ENCODE measurements at places on chromosomes 13 and 19.

- DNase-seq: no peak
These were observed 12.8 kb downstream of the POLR2E start for GRCh38 chr19:1082165-1082927.

GRCh38 chr13:67736646-67737420 is 506.7 kb upstream of the PCDH9 start:
- peak; percentile 72 for DNase-seq

DNA sequence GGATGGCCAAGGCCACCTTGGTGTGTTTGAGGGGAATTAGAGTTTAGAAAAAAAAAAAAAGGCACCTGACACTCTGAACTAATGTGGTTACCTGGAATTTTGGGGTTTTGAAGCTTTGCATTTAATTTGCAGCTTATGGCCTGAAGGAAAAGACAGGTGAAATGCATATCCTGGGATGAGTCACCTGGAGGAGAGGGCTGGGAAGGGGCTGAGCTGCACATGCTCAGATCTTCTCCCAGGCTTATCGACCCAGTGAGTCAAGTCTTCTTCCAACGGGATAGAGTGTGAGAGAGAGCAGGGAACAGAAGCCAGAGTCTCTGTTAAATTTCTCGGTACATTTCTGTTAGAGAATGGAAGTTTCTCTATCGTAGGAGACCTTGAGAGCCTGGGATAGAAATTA is 29.7 kb upstream of the ALOX5AP start:
- no peak for DNase-seq

GRCh38 chr13:50227361-50227760 is 212.1 kb downstream of the KCNRG start:
- DNase-seq: no peak

DNA sequence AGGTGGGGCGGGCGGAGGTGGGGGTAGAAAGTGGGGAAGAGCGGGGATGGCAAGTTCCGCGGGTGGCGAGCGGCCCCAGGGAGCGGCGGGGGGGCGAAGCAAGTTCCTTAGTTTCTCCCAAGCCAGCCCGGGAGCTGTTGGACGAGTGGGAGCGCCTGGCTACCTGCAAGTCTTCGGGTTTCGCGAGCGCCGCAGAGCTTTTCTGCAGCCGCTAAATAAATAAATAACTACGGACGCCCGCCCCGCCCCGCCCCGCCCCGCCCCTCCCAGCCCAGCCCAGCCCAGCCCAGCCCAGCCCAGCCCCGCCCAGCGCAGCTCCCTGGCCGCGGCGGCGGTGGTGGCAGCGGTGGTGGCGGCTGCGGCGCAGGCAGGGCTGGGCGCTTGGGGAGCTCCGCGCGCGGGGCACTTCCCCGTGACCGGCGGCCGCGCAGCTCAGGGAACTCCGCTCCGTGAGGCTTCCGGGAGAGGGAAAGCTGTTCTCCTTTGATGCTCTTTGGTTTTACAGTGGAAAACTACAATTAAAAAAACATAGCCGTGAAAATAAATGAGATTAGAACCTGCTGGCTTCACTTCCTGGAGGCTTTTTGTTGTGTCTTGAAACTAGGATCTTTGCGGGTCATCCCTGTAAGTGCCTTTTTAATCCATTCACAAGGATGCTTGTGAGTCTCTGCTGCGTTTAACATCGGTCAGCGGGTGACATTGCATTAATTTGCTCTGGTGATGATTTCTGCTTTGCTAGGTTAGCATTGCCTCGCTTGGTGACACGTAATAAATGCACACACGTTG is at the start of gene UBE2L5:
Gene UBE2L5 (plus strand): TSS at position 440 of the 786 bp plus-strand sequence. CDS start 5,498 bp downstream, outside the sequence.
- peak; percentile 80 for DNase-seq

DNA sequence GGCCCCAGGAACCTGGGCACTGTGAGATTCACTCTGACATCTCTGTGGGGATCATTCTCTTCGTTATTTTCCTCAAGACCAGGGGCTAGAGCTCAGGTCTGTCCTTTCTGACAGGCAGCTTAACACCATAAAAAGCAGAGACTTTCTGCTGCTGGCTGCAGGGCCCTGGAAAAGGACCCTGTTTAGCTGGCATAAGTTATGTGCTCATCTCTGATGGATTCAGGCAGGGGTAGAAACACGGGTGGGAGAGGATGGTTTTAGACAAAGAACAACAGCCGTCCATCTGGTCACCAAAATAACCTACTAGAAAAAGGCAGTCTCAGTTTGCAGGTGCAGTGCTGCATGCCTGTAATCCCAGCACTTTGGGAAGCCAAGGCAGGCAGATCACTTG is 2.3 kb upstream of the GPI start:
- no peak for DNase-seq

DNA sequence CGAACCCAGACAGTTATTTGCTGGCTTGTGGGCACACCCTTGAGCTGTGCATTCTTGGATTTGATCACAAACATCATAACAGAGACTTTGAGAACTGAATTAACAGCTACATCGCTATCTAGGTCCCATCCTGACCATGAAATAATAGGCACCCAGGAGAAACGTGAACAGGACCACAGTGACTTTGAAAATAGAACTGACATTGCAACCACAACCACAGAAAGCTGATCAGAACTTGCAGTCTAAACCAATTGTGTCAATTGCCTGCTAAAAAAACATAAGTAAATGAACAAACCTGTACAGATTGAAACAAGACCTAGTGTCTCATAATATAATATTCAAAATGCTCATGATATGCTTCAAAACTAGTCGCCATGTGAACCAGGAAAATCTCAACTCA is 18.3 kb upstream of the KATNAL1 start:
- DNase-seq: no peak

GRCh38 chr19:19321141-19321577 is 530 bp downstream of the MAU2 start:
- DNase-seq: no peak

- no peak for DNase-seq
These were observed 29.4 kb upstream of the GTF3A start for GRCh38 chr13:27395007-27395510.

DNA sequence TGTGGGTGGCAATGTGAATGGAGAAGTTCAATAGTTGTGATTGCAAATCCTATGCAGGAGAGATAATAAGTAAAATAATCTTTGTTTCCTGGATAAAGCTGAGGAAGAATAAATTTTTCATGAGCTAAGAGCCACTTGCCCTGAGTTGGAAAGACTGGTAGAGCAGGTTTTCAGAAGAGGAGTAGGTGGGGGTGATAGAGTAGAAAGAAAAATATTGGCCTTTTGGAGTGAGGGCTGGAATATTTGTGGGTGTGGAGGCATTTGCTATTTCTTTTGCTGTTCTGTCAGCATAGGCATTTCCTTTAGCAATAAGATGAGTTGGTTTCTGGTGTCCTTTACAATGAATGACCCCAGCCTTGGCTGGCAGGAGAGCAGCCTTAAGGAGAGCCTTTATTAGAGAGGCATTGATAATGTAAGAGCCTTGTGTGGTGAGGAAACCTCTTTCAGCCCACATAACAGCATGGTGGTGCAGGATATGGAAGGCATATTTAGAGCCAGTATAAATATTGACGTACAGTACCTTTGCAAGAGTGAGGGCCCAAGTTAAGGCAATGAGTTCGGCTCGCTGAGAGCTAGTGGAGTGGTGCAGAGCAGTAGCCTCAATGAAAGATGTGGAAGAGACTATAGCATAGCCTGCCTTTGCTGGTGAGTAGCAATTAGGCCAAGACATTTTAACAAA is 11.6 kb upstream of the ZNF431 start:
- no peak for DNase-seq

- DNase-seq: peak; percentile 6
These were observed 117.9 kb downstream of the EFNB2 start for GRCh38 chr13:106417467-106418110.

DNA sequence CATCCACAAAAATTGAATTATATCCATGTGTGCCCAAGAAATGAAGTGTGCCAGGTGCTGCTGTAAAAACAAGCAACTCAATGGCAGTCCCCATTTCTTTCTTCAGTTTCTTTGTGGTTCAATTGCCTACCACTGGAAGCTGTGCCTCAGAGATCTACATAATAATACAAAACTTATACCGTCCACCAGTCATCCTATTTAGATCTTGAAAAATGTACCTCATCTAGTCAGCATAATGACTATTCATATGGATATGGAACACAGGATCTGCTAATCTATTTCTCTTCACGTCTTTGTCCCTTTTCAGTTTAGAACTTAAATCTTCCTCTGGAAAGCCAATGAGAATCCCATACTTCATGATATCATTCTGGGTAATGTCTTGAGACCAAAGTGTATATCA is 648.5 kb downstream of the PCDH9 start:
- DNase-seq: no peak

GRCh38 chr19:32287811-32288227 is 57.6 kb upstream of the ZNF507 start:
- DNase-seq: peak; percentile 76

DNA sequence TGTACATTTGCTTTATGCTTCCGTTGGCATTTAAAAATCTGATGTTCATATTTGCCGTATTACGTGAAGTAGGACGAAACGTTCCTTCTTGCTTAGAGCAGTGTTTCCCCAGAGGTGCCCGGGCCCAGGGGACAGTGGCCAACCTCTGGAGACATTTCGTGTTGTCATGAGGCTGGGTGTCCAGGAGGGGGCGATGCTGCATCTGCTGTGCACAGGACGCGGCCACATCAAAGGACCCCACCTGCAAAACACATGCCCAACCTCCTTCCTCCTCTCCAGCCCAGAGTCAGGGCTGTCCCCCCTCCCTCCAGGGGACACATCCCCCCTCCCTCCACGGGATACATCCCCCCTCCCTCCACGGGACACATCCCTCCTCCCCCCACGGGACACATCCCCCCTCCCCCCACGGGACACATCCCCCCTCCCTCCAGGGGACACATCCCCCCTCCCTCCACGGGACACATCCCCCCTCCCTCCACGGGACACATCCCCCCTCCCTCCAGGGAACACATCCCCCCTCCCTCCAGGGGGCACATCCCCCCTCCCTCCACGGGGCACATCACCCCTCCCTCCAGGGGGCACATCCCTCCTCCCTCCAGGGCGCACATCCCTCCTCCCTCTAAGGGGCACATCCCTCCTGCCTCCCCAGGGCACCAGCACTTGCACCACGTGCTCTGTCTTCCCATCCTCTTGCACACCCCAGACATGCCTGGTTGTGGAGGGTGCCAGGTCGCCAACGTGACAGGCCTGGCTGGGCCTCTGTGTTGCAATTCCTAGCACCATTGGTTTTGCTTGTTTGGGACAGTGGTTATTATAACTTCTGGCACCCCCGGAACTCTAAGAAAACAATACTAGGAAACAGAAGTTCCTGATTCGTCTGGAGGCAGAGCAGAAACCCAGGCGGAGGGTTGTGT is 46.7 kb downstream of the GAS6 start:
- peak; percentile 70 for DNase-seq

DNA sequence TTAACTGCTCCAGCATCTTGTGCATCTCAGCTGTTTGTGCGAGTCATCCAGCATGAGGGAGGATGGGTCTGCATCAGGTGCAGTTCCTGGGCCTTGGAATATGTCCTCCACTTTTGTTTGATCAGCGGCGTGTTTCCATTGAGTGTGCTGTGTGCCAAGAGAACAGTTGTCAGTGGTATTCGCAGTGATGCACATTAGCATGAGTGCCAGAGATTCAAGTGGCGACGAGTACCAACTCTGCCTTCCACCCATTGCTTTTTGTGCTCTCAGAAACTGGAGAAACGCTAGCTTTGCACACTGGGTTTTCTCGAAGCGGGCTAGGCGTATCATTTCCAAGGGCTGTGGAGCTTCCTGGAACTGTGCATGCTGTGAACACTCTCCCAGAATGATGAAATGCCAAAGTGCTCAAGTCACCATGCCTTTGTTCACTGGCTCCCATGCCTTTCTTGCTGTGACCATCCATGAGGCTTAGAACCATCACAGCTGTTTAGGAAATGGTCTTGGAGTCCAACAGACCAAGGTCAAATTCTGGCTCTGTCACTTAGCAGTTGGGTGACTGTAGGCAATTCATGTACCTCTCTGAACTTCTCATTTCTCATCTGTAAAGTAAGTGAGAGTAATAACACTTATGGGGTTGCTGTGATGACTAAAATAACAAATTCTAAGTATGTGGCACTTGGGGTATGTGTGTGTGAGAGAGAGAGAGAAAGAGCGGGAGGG is 18.4 kb downstream of the LRCH1 start:
- peak; percentile 49 for DNase-seq

- DNase-seq: peak; percentile 35
These were observed 165.4 kb downstream of the FLT1 start for GRCh38 chr13:28329395-28330158.

- no peak for DNase-seq
These were observed 64.3 kb downstream of the LRCH1 start for GRCh38 chr13:46617229-46617721.

DNA sequence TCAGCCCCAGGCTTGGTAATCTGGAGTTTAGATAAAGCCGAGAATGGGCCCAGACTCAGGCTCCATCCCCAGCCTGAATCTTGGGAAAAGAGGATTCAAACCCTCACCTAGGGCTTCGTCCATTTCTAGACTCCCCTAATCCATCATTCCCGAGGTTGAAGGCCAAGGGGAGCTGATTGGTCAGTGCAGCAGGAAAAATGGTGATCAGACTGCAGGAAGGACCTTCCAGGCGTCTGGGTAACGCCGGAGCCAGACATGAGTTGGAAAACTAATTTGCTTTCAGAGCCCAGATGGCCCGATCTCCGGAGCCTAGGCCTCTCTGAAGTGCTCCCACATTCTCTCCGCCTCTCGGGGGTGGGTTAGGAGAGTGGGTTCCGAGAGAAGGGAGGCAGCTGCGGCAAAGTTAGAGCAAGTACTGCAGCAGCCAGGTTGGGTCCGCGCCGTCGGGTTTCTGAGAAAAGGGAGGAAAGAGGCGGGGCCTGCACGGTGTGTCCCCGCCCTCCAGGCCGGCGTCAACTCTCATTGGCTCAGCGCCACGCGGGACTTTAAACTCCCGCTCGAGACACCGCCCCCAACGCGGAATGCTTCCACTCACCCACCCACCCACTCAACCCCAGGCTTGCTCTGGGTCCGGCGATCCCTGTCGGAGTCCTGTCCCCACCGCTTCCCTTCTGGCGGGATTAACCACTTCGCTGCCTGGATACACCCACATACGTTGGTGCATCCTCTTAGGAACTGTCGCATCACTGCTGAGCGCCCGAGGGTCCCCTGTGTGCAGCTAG is 788 bp upstream of the RTBDN start:
- no peak for DNase-seq

DNA sequence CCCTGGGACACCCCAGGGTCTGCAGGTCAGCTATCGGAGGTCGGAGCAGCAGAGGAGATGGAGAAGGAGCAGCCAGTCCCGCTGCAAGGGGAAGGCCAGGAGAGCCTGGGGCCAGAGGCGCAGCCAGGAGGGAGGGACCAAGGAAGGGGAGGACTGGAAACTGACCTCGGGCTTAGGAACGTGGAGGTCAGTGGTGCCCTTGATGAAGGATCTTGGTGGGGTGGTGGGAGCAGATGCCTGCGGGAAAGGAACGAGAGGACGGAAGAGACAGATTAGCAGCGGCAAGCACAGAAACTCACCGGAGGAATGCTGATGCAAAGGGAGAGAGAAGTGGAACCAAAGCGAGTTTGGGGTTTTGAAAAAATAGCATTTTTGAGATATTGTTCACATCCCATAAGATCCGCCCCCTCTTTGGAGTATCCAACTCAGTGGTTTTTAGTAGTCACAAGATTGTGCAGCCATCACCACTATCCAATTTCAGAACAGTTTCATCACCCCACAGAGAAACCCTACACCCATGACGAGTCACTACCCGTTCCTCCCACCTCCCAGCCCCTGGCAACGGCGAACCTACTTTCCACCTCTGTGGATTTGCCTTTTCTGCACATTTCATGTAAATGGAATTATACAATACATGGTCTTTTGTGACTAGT is 22.1 kb downstream of the PLEKHF1 start:
- DNase-seq: no peak

- DNase-seq: no peak
These were observed 47.7 kb upstream of the UQCRFS1 start for GRCh38 chr19:29260477-29261317.

All from skin of body (tissue), 3 donors.